GM12892 (cell line): ENCODE measurements at places on chromosomes 3 and 15.

GRCh38 chr3:44685128-44685800, 27.2 kb upstream of the ZNF502 start:
- peak; percentile 65 for DNase-seq

DNA sequence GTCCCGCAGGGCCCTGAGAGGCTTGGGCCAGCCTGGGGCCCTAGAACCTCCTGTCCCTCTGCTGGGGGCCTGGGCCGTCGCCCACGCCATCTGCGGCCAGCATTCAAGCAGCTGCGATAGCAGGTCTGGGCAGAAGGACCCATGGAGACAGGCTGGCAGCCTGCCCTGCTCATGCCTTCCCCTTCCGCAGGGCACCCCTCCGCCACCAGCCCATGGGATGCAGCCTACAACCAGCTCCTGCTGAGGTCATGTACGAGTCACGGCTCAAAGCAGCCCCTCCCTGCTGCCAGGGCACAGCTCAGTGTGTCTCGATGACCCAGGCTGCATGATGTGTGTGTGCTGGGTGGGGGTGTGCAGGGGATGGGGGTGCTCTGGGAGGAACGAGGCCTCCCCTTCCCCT, 27.8 kb downstream of the DUSP7 start:
- no peak for DNase-seq

DNA sequence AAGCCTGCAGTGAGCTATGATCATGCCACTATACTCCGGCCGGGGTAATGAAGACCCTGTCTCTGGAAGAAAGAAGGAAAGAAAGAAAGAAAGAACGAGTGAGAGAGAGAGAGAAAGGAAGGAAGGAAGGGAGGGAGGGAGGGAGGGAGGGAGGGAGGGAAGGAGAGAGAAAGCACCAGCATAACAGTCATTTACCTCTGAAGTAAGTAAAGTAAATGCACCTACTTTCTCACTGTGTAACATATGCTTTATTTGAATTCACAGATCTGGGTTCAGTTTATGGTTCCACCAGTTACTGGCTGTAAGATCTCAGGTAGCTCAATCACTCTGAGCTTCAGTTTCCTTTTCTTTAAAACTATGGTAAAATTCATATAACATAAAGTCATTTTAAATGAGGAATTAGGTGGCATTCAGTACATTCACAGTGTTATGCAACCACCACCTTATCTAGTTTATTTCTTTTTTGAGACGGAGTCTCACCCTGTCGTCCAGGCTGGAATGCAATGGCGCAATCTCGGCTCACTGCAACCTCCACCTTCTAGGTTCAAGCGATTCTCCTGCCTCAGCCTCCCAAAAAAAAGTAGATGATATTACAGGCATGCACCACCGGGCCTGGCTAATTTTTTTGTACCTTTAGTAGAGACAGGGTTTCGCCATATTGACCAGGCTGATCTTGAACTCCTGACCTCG, 16.1 kb upstream of the RAD54L2 start:
- DNase-seq = no peak

DNA sequence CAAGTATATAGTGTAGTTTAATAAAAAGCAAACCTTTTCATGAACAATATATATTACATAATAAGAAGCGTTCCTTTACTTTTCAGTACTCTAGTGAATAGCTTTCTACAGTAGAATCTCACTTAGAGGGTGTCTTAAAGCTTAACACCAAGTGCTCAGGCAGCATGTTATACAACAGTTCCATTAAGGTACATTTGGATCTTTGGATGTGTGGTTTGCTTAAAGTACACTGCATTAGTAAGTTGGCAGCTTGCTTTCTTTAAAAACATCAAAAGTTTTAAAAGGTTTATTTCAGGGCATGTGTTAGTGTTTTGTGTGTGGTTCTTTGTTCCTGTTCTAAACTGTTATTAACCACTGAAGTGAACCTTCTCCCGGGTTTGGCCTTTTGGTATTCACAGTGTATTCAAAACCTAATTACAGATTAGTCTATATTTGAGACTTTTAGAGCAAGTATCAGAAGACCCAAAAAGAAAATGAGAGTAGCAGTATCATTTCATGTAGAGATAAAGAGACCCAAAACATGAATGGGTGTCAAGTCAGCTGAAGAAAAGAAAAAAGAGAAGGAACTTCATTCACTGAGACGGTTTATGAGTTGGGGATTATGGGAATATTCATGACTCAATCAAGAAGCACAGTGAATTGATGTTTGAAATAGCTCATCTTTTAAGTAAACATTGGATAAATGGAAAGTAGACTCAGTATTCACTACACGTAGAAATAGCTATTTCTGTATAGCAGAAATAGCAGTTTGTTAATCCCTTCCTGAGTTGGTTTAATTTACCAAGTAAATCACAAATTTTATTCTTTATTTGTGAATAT, 93.9 kb downstream of the OPA1 start:
- no peak for DNase-seq

DNA sequence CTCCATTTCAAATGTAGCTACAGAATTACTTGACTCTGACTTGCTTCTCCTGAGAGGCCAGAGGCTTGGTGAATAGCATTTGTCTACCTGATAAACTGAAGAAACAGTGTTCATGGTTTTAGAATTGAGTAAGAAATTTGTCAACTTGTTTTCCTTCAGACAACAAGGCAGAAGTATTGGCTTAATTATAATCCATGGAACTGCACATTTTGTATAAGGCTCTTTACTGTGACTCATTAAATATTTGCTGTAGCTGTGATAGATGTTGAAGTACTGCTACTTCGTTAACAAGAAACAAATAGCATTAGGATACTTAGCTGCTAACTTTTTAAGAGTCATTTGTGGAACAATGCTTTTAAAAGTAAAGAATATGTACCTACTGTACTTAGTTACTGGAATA, 4.6 kb downstream of the UNC13C start:
- DNase-seq = no peak

DNA sequence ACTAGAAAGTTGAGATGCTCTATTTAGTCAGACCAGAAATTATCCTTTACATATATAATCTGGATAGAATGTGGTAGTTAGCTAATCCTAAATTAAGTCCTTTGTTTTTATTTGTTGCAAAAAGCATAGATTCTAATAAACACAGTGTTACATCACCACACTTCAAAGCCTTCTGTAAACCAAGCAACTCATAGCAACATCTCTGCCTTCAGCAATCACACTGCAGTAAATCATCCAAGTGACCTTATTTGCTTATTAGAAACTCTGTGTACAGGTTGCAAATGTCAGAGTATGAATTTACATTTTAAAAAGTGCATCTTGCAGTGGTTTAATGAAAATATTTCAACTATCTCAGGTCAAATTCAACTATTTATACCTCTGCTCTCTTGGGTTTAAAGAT, 242.5 kb downstream of the GBE1 start:
- DNase-seq = no peak

GRCh38 chr3:84991422-84991900, 32.7 kb downstream of the CADM2 start:
- no peak for DNase-seq

DNA sequence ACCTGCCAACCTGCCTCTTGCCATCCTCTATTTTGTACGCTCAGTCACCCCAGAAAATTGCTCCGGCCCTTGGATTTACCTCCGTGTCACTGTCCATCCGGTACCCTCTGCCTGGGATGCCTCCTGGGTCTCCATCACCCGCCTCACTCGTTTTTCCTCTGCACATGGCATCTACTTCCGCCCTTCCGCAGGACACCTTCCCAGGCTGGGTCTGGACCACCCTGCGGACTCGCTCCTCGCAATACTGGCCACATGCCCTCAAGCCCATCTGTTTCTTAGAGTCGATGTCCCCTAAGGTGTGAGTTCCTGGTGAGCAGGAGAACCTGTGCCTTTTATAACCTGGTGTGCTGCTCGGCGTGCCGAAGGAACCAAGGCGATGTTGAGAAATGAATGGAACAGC, 58.5 kb downstream of the APBA2 start:
- DNase-seq = no peak

DNA sequence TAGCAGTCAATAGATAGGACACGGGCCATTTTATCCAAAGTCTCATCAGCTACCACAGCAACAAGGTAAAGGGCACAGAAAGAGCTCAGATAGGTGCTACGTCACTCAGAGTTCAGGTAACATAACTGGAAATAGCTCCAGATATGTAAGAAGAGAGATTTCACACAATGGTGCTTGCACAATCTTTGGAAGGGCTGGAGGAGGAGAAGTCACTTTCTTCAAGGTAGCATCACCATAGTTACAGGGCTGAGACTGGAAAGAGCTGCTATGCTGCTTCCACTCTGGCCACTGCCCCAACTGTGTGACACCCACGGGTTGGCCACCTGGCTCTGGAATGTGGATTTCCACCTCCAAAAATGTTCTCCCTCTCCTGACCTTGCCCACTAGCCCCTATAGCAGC, 448.8 kb upstream of the THBS1 start:
- DNase-seq = no peak

DNA sequence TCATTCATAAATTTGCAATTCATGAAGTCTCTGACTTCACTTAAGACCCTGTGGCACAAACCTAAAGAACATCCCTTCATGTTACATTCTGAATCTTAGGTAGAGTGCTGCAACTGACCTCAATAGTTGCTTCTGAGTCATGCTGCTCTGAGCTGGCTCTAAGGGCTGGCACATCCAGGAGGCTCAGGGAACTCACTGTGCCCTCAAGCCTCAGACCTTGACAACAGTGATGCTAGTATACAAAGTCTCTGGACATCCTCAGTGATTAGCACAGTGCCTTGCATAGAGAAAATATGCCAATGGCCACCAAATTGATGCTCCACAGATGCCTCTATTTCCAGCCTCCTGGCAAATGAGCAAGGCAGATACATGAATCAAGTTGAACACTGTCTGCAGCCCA, 740.9 kb upstream of the LMCD1 start:
- DNase-seq = no peak

GRCh38 chr3:45417930-45418847, 29.8 kb downstream of the LARS2 start:
- DNase-seq = no peak

DNA sequence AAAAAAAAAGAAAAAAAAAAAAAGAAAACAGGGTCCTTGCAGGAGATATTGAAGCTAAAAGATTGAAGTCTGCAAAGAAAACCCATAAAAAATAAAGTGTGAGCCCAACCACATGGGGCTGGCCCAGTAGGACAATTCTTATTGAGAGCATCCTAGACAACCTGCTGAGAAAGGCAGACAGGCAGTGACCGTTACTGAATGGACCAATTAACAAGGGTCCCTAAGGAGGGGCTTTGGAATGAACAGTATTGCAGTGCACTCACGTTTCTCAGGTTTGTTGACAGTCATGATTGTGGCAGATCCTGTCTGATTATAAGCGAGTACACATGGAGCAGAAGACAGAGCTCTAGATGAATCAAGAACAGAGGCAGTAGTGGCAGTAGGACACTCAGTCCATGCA, 168.6 kb downstream of the LSAMP start:
- no peak for DNase-seq

GRCh38 chr15:45637552-45638033, 2.8 kb downstream of the SQOR start:
- DNase-seq = peak; percentile 40

- no peak for DNase-seq
Observed at GRCh38 chr15:46170326-46170725, 535.5 kb downstream of the SQOR start.

GRCh38 chr15:68789091-68789490, 31.6 kb downstream of the ANP32A start:
- no peak for DNase-seq

- peak; percentile 63 for DNase-seq
Observed at GRCh38 chr15:99452728-99453636, 112.8 kb upstream of the MEF2A start.

GRCh38 chr3:67415511-67415910, 238.9 kb downstream of the SUCLG2 start:
- no peak for DNase-seq

DNA sequence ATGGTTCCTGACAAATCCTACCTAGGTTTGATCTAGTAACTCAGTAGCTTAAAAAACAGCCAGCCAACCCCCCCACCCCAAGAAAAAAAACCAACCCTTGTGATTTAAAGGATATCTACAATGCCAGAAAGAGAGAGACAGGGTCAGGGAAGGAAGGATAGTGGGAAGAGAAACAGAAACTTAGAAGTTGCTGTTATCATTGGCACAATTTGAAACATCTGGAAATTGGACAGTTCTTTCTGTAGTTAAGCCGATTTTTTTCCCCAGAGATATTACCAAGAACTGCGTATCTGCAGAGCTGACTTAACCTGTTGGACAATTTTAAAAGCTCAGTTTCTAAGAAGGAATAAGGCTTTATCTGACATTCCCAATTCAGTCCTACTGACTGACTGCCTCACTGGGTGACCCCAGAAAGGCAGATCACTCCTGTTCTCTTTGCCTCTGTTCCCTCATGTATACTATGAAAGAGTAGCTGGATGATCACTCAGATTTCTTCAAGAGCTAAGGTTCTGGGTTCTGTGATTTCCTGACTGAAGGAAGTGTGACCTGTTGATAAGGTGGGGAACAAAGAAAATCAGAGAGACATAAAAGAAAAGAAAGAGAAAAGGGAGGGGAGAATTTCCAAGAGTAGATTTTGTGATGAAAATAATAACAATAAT, 128.3 kb downstream of the MAP2K5 start:
- DNase-seq = no peak

GRCh38 chr3:119690043-119690656, 12.7 kb upstream of the CFAP91 start:
- no peak for DNase-seq

GRCh38 chr3:3627114-3627513, 172.1 kb upstream of the LRRN1 start:
- DNase-seq = no peak

GRCh38 chr3:197428117-197428801, 127.5 kb downstream of the BDH1 start:
- no peak for DNase-seq

GRCh38 chr15:46394463-46394862, 759.6 kb downstream of the SQOR start:
- DNase-seq = no peak

GRCh38 chr3:174253940-174254339, 605.2 kb upstream of the NAALADL2 start:
- no peak for DNase-seq

- DNase-seq = no peak
Observed at GRCh38 chr15:87901926-87902690, 354.4 kb downstream of the NTRK3 start.

DNA sequence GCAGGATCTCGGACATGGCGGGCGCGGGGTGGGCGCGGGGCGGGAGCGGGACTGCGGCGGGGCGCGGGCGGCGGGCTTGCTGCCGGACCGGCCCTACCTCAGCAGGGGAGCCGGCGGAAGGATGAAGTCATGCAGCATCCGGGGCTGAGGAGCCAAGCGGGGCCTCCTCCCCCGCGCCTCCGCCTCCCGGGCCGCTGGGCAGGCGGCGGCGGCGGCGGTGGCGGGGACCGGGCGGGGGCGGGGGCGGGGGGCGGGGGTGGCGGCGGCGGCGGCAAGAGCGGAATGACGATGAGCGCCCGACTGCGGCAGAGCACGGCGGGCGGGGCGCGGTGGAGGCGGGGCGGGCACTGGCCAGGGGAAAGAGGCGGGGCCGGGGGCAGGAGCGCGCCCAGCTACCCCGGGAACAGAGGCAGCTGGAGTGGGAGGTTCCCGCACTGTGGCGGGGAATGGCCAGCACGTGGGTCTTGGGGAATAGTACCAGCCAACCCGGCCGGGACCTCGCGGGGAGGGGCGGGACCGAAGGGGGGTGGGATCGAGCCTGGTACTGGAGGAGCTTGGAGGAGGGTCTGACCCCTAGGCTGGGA, at the start of gene CAMK2N2:
TSS of gene CAMK2N2 (minus strand) at position 284 of the 584 bp plus-strand sequence. CDS start at position 16, 268 bp downstream.
- DNase-seq = peak; percentile 81

GRCh38 chr15:99185414-99186130, 63.8 kb downstream of the TTC23 start:
- no peak for DNase-seq

- no peak for DNase-seq
Observed at GRCh38 chr3:16836505-16837237, 48.1 kb upstream of the PLCL2 start.

GRCh38 chr15:76203346-76204108, 107.7 kb downstream of the ETFA start:
- no peak for DNase-seq

- DNase-seq = no peak
Observed at GRCh38 chr15:90300988-90301706, 35.7 kb downstream of the NGRN start.
